Trophoblast cell (in vitro differentiated cells and primary cell): ENCODE measurements at places on chromosomes 5 and 9.

- no peak for DNase-seq
Measured at GRCh38 chr9:114722081-114722621, 40.2 kb upstream of the TEX48 start.

- no peak for DNase-seq
Measured at GRCh38 chr5:169029037-169029436, 271.9 kb downstream of the SLIT3 start.

DNA sequence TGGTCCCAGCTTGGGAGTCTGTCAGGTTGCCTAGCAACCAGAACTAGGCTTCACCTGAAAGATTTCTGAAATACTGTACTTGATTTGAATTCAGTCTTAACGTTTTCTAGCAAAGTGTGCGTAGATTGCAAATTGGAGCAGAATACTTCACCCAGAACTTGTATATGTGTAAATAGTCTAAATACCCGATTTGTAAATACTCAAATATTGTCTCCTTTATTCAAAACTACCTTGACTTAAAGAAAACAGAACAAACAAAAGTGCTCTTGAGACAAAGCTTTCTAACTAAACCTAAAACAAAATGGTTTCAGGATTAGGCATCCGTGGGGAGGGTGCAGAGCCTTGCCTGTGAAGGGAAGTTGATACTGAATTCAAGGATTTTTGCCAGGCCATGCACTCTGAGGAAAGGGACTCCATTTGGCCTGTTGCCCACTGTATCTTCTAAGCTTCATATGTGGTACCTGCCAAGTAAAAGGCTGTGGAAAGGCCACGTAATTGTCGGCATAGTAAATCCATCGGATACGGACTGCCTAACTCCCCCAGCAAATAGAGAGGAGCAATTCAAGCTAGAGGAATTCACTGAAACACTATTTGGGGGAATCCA, 744 bp upstream of the HMGCS1 start:
- DNase-seq: no peak

DNA sequence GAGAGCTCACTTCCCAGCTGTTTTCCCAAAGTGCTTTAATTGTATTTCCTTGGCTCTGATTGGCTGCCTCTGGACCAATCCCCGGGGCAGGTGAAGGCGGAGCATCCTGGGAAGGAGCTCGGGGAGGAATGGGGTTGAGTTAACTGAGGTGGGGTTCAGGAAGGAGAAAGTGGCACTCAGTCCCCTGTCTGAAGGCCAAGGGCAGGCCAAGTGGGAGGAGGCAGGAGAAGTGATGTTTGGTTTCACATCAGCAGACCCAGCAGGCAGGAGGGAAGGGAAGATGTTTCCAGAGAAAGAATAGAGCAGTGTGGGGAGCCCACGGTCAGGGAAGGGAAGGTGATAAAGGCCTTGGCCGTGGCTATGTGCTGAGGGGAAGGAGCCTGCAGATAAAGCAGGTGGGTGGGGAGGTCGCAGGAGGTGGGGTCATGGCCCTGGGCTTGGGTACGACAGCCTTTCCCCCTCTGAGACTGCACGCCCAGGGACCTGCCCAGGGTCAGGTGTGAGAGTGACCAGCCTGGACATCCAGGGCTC, 3.1 kb downstream of the TSPAN17 start:
- no peak for DNase-seq

GRCh38 chr9:129236441-129237145, 58.5 kb upstream of the IER5L start:
- DNase-seq: no peak

DNA sequence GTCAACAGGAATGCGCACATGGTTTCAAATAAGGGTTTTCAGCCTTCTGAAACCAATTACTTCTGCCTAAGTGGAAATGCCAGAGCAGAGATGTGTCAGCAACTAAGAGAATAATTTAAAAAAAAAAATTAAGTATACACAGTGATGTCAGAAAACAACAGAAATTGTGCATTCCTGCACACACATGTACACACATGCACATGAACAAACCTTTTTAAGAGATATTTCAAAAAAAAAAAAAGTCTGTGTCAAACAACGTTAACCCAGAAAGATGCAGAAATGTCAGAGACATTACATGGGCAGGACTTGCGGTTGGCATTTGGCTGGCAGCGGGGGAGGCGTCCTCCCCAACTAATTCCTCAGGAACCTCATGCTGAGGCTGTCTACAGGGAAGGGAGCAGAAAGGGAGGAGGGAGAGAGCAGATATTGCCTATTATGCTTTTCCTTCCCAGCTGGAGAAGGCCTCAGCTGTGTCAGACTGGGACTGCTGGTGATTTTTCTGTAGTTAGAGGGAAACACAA, 536.9 kb upstream of the WWC1 start:
- no peak for DNase-seq

- DNase-seq: no peak
Measured at GRCh38 chr5:68444048-68444447, 228.5 kb downstream of the PIK3R1 start.

DNA sequence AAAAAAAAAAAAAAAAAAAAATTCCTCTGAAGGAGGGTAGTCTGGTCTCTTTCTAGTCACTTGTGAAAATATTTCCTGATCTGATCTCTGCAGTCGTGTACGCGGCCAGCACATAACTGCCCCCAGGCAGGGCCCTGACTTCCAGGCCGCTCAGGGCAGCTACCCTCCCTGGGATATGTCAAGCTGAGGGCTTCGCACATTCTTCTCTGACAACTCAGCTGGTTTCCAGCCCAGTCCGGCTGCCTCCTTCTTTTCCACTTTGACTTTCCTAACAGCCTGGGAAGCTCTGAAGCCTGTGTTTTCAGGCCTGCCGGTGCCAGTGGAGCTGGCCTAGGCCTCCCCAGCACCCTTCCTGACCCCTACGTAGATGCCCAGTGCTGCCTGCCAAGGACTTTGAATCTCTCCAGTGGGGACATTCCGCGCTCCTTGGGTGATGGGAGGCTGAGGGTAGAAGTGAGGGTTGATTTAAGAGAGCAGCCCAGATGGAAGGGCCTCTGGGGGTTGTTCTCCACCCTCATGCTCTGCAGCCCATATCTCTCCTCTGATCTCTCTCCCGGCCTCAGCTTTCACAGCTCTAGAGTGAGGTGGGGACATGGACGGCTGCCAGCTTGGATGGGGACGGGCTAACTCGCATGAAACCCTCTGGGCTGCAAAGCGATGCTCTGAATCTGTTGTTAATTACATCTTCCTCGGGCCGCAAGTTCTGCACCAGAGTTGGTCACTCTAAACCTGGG, 20.7 kb downstream of the COL5A1 start:
- DNase-seq: peak; percentile 98

DNA sequence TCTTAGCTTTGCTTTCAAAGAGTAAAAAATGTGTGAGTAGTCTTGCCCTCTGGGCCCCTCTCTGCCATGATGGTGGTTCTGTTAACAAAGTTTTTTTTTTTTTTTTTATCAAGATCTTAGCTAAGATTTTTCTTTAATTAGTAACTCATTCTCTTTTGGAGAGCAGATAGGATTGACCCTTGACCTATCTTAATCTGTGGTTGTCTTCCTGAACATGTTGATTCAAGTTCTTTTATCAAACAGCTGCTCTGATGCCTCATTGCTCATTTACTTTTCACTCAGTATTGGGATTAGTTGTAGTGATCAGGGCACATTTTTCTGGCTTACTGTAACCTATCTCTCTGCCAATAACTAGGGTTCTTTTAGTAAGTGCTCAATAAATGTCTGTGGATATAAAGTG, 106.3 kb downstream of the PCSK5 start:
- peak; percentile 37 for DNase-seq

DNA sequence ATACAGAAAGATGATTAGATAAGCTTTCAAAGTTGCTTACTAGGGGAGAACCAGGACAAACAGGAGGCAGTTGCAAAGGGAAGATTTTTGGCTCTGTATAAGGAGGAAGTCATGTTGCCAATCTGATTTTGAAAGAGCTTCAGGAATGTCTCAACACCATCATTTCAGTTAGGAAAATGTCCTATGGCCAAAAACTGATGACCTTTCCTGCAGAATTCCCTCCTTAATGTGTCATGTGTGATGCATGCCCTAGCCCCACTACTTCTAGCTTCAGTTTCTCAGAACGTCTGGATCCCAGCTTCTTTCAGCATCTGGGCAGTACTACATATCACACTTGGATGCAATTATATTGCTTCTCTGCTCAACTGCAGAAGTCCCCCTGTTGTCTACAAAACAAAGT, 211.5 kb upstream of the NREP start:
- DNase-seq: no peak

- no peak for DNase-seq
Measured at GRCh38 chr5:107011605-107012004, 659.1 kb downstream of the EFNA5 start.

DNA sequence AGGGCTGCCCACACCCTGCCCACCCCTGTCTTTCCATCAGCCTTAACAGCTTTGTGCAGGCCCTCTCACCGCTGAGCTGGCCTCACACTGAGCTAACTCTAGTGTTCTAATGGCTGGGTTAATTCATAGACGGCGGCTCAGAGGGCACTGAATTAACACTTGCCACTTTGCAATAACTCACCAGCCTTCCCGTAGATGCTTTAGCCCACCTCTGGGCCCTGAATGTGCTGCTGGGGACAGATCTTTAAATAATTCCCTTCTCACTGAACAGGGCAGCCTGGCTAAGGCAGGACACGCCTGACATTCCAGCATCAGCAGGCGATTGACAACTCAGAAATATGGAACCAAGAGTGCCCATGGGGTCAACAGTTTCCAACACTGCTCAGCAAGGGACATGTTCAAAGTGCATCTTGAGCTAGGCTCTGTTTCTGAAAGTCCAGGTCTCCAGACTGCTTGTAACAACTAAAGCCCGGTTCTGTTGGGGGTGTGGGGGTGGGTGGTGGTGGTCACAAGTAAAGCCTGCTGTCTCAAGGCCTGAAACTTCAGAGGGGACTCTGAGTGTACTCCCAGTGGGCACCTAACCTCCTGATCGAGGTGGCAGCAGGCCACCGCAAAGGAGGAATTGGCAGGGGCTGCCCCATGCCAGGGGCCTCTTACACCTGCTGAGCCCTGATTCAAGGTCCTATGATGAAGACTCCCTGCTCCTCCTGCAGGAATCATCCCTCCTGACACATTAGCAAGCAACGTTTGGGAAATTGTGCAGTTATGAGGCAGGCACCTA, 248.3 kb downstream of the FSTL4 start:
- no peak for DNase-seq

GRCh38 chr5:181167814-181168488, 20.6 kb downstream of the OR2V2 start:
- DNase-seq: no peak

DNA sequence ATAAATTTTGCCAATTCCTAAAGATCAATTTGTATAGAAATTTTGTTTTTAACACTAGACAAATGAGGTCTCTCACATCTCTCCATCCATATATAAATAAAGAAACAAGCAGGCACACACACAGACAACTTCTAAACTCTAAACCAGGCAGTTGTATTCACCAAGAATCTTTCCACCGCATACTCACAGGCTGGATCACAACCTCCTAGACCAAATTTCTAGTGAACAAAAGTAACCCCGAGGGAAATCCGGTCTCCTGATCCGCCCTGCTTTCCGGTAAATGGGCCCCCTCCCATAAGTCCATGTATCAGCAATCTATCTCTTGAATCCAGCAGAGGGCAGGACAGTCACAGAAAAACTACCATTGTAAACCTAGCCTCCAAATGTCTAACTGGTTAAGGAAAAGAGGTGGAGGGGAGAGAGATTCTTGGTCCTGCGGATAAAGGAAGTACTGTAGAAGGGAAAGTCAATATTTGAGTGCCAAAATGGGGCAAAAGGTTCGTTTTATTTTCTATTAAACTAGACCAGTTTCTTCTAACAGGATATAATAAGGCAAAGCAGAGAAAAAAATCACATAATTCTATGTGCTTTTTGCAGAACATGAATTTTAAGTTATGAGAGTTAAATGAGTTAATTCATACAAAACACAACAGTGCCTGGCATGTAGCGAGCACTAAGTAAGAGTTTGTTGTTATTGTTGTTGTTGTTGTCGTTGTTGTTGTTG, 4.8 kb upstream of the SMU1 start:
- DNase-seq: peak; percentile 82

DNA sequence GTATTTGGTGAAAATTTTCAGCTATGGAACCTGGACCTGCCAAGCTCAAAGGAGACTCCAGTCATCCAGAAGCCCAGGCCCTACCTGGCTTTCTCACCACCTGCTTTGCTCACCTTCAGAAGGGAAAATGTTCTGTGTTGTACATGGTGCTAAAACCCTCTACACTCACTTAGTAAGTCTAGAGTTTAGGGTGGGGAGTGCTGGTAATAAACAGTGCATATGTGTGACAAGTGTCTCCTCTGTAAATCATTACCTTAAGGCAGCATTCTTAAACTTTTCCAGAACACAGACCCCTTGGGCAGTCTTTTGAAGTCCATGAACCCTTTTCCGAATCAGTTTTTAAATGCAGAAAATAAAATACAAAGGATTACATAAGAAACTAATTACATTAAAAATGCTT, 248.8 kb upstream of the PIK3R1 start:
- no peak for DNase-seq

GRCh38 chr9:77440057-77440456, 208.1 kb downstream of the GNA14 start:
- no peak for DNase-seq

GRCh38 chr5:148776780-148777179, 49.6 kb upstream of the ADRB2 start:
- DNase-seq: peak; percentile 85
